ENCODE measurements at places on chromosomes 12 and 14.

GRCh38 chr14:83096092-83096491 lies 1562.4 kb upstream of the SEL1L start:
- DNase-seq, result no peak

DNA sequence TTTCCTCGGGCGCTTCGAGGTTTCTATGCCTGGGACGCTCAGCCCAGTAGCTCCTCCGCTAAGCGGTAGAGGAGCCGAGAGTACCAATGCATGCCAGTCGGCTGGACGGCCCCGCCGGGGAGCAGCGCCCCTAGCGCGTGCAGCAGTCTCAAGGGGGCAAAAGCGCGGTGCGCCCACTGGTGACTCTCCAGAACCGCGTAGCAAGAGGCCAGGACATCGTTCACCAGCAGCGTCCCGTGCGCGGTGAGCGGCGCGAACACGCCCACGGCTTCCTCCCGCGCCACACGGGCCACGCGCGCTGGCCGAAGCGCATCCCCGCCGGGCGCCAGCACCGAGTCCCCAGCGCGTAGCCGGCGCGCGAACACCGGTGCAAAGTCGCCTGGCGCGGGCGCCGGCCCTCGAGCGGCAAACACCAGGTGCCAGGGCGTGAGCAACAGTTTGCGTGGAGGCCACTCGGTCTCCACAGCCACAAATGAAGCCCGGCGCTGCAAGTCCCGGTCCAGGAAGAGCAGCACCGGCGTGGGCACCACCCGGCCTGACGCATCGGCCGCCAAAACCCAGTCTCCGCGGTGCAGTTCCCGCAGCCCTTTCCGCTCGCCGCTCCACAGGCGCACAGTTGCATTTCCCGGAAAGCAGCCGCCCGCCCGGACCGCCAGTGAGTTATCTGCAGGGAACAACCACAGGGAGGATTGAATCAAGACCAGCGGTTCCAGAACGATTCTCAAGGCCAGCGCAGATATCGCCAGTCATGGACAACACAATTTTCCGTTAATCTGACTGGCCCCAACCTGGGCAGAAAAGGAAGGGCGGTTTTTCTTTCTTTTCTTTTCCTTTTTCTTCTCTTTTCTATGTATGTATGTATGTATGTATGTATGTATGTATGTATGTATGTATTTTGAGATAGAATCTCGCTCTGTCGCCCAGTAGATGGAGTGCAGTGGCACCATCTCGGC lies 4.5 kb downstream of the DHH start:
- DNase-seq, result no peak

GRCh38 chr12:14264316-14264715 lies 101.2 kb upstream of the ATF7IP start:
- DNase-seq, result no peak

DNA sequence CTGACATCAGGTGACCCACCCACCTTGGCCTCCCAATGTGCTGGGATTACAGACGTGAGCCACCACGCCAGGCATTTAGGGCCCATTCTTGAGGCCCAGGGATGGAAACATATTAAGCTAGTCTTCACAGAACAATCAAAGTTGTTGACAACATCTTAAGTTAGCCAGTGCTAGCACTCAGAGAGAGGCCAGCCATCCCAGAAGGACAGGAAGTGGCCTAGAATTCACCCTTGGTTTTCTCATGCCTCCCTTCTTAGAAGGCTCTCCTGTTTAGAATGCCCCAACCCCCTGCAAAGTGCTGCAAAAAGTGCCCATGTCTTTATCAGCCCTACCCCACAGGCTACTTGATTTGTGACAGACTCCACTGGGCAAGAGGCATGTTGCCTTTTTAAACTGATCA lies 12.1 kb upstream of the OR6J1 start:
- DNase-seq, result no peak

GRCh38 chr12:109900752-109901580 lies 892 bp downstream of the TCHP start:
- no peak for DNase-seq

DNA sequence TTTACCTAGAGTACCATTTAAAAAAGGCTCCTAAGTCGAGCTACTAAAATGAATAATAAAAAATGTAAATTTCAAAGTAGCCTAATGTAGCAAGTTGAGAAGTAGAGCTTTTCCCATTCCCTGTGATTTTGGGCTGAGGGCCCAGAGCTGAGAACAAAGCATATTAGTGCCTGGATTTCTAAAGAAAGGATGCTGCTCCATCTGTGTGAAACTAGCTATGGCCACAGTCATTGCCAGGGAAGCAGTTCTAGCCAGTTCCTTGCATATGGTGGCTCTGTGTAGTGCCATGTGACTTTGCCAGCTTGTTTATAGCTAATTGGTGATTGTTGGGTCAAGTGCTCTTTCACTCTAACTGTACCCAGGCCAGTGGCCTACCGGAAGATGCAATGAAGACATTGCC lies 20.4 kb upstream of the FBXO33 start:
- no peak for DNase-seq

- DNase-seq, result no peak
Measured at GRCh38 chr12:121831571-121832245, 27.0 kb downstream of the HPD start.

GRCh38 chr12:26723379-26724308 lies 109.3 kb downstream of the ITPR2 start:
- no peak for DNase-seq

GRCh38 chr12:131836714-131837397 lies 8.7 kb downstream of the MMP17 start:
- DNase-seq, result no peak

GRCh38 chr12:100661300-100661951 lies 87.9 kb downstream of the GAS2L3 start:
- no peak for DNase-seq

GRCh38 chr12:90268574-90268973 lies 559.9 kb upstream of the ATP2B1 start:
- no peak for DNase-seq

- DNase-seq, result no peak
Measured at GRCh38 chr12:89950421-89950820, 241.8 kb upstream of the ATP2B1 start.

DNA sequence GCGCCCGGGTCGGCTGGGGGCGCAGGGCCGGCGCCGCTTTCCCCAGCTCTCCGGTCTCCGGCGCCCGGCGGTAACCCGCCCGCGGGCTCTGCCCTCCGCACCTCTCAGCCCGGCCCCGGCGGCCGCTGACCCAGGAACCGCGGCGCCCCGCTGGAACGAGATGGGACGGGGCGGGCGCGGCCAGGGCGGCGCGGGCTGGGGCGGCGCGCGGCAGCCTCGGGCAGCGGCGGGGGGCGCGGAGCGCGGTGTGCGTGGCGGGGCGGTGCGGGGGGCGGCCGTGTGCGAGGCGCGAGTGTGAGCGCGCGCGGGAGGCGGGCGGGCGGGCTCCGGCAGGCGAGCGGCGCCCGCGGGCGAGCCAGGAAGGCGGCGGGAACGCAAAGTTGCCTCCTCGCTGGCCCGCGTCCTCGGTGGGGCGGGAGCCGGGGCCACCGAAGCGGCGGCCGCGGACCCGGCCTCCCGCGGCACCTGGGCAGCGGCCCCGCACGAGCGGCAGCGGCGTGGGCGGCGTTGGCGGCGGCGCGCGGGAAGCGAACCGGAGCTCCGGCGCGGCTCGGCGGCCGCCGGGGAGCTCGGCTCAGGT lies 671 bp upstream of the DIO3 start:
- no peak for DNase-seq

- no peak for DNase-seq
Measured at GRCh38 chr12:127107744-127108143, 1159.2 kb upstream of the TMEM132C start.

- no peak for DNase-seq
Measured at GRCh38 chr14:61661471-61662400, 33.6 kb upstream of the HIF1A start.

- no peak for DNase-seq
Measured at GRCh38 chr14:59890676-59891075, 20.1 kb upstream of the RTN1 start.

DNA sequence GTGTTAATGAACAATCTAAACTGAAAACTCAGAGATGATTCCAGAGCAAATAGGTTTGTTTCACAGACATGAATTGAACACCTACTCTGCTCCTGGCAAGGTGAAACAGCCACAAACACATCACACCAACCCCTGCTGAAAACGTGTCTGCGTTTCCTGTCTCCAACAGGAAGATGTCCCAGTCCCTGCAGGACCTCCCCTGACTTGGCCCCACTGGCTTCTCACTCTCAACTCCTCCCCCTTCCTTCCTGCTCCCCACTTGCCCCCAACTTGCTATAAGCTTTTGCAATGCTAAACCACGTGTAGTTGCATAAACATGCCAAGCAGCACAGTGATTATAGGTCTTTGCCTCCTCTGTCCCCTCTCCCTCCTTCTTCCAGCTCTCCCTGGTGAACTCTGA lies 567.6 kb downstream of the BCL11B start:
- DNase-seq, result no peak

- no peak for DNase-seq
Measured at GRCh38 chr14:76583174-76583573, 178.1 kb upstream of the VASH1 start.

DNA sequence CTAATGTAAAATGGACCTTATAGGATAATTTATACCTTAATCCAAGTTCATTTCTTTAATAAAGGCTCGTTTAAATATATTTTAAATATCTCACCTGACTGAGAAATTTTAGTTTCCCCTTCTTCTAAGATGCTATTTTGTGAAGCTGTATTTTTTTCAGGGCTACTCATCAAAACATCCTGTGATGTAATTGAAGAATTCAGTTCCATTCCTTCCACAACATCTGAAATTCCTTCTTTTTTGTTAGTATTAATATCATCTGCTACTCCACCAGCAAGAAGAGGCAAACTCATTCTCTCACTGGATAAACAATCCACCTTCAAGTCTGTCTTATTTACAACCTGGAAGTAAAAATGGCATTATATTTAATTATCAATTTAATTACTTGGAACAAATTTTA lies 22.5 kb downstream of the LGALS3 start:
- no peak for DNase-seq

DNA sequence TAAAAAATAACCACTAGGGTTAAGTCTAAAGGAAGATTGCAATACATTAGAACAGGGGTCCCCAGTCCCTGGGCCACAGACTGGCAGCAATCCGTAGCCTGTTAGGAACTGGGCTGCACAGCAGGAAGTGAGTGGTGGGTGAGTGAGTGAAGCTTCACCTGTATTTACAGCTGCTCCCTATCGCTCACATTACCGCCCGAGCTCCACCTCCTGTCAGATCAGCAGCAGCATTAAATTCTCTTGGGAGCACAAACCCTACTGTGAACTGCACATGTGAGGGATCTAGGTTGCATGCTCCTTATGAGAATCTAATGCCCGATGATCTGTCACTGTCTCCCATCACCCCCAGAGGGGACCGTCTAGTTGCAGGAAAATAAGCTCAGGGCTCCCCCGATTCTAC lies 15.5 kb downstream of the ADGRD1 start:
- no peak for DNase-seq

GRCh38 chr14:40292664-40293063 lies 860.4 kb upstream of the FBXO33 start:
- no peak for DNase-seq

DNA sequence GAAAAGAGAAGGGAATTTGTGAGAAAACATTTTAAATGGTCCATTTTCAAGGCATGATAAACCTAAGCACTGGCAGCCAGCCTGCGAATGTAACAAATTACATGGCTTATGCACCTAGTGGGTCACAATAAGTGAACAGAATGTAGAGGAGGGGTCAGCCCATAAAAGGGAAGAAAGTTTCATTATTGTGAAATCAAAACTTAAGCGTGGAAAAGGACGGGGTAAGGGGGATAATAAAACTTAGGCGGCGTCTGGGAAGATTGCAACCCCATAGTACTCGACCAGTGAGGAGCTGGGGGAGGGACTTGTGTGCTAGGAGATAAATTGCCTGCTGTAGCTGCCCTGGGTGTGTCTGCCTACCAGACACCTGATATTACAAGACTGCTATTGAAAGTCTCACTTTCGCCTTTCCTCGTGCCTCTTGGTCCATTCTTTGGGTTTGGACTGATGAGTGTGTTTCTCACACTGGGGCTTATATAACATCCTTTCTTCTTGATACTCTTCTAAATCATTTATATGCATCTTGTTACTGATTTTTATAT lies 40.6 kb downstream of the ZDHHC17 start:
- DNase-seq, result no peak

GRCh38 chr12:100273782-100274181 lies 6.8 kb downstream of the SCYL2 start:
- DNase-seq, result no peak

Measured in stimulated activated CD4-positive, alpha-beta T cell treated with anti-CD3 and anti-CD28 coated beads, Interleukin-15, amount 100 ng/mL, for 1 hour (primary cell).